ENCODE measurements at places on chromosomes 11 and 22.

- no peak for DNase-seq
Measured at GRCh38 chr11:107849790-107850189, 8.8 kb downstream of the SLC35F2 start.

- peak; percentile 43 for DNase-seq
Measured at GRCh38 chr22:29306175-29306834, at the start of gene GAS2L1. Gene GAS2L1 (plus strand): TSS chr22:29306650. CDS start chr22:29308106, 1,456 bp downstream.

DNA sequence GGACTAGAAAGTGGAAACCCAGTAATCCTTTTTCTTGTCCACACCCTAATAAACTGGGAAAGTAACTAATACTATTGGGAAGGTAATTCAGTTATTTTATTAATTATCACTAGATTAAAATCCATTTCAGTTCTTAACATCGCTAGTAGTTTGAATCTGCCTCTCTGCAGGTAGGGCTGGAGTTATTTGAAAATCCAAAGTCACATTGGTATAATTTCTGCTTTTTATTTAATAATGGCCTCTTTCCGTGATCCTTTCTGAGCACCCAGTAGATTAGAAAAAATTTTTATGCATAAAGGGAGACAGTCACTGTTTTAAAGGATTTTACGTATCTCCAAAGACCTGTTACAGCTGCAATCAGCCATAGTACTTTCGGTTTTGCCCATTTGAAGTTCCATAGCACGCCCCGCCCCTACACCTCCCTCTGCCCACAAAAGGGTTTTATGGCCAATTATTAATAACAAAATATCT is 605 bp upstream of the COPB1 start:
- peak; percentile 62 for DNase-seq

DNA sequence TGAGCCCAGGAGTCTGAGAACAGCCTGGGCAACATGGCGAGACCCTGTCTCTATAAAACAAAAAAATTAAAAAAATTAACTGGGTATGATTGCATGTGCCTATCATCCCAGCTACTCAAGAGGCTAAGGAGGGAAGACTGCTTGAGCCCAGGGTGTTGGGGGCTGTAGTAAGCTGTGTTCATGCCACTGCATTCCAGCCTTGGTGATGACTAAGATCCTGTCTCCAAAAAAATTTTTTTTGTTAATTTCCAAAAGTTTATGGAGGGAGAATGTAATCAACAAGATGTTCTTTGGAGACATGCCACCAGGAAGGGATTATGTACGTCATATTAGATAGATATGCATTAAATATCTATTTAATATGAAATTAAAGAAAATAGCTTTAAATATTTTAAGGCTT is 267.5 kb downstream of the SBF2 start:
- DNase-seq, result no peak

GRCh38 chr11:130068986-130069658 is 572 bp upstream of the APLP2 start:
- peak; percentile 64 for DNase-seq

DNA sequence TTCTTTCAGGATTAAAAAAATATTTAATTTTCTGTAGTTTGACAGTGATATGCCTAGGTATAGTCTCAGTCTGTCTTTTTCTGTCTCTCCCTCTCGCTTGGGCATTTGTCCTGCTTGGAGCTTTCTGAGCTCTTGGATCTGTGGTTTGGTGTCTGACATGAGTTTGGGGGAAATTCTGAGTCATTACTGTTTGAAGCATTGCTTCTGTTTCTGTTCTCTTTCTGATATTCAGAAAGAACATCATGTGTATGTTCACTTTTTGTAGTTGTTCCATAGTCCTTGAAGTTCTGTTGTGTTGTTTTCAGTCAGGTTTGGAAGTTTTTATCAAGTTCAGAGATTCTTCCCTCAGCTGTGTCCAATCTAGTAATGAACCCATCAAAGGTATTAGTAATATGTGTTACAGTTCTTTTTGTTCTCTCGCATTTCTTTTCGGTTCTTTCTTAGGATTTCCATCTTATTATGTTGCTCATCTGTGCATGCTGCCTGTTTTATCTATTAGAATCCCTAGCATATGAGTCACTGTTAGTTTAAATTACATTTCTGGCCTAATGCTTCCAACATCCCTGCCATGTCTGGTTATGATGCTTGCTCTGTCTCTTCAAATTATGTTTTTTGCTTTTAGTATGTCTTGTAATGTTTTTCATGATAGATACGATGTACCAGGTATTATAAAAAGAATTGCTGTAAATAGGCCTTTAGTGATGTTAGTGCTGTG is 48.4 kb downstream of the DDX10 start:
- no peak for DNase-seq

- DNase-seq, result no peak
Measured at GRCh38 chr11:12245549-12246016, 131.8 kb upstream of the PARVA start.

- no peak for DNase-seq
Measured at GRCh38 chr11:29538339-29539036, 478.3 kb downstream of the KCNA4 start.

DNA sequence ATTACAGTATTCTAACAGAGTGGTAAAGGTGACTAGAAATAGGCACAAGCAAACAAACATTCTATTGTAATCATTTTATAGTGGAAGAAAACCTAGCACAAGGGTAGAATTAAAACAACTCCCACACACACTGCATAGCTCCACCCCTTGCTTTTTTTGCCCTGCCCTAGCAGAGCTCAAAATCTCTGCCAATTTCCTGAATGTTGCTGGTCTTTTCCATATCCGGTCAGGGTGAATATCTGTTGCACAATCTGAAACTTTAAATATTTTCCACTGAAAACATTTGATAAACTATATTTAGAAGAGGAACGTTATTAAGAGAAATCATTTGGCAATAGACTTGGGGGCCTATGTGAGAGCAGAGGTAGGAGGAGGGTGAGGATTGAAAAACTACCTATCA is 2.7 kb downstream of the SPA17 start:
- no peak for DNase-seq

DNA sequence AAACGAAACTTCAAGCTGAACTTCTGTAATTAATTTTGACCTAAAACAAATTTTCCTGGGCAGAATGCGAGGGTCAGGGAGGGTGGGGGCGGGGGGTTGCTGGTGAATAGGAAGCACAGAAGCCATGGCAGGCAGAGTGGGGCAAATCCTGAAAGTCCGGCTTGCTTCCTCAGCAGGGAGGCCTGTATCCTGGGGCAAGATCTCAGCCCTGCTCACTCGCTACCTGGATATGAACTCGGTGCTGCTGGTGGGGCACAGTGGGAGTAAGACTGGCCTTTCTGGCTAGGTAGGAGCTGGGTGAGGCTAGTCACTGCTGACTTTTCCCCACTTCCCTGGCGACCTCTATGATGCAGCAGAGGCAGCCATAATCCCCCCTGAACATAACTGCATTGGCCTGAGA is 168.9 kb upstream of the CHORDC1 start:
- DNase-seq, result no peak

- no peak for DNase-seq
Measured at GRCh38 chr11:69921128-69922014, 102.2 kb upstream of the FGF3 start.

GRCh38 chr22:30605449-30606110 is 1.4 kb upstream of the TCN2 start:
- DNase-seq, result peak; percentile 50

- no peak for DNase-seq
Measured at GRCh38 chr11:60164550-60165075, 18.3 kb downstream of the MS4A6A start.

- DNase-seq, result no peak
Measured at GRCh38 chr11:78227921-78228320, 39.2 kb downstream of the USP35 start.

- DNase-seq, result no peak
Measured at GRCh38 chr11:606245-606644, 9.5 kb downstream of the IRF7 start.

- no peak for DNase-seq
Measured at GRCh38 chr11:90803366-90803765, 580.5 kb upstream of the CHORDC1 start.

DNA sequence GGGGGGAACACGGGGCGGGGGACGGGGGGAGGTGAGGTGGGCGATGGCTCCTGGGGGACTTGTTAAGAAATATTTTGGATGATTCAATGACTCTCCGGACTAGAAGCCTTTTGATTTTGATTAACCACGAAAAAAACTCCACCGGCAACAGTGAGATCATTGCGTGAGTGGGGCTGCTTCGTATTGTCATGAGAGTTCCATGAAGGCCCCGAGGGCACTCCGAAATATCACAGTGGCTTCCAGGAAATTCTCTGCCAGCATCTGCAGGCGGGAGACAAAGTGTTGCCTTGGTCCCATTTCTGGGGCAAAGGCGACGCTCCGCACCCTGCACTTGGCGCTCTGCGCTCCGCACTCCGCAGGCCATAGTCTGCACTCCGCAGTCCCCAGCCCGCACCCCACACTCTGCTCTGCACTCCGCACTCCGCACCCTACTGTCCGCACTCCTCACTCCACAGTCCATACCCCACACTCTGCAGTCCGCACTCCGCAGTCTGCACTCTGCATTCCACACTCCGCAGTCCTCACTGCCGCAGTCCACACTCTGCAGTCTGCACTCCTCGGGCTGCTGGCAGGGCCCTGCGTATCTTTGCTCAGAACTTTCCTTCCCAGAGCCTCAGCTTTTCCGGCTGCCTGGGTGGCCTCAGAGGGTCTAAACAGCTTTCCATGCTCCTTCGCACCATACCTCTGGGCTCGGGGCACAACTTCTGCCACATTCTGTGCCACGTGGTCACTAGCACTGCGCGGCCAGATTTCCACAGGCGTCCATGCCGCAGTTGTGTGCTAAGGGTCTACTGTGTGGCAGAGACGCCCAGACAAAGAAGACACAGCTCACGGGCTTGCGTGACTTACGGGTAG is 61.1 kb downstream of the LINC01488 start:
- DNase-seq, result no peak

GRCh38 chr11:110126936-110127335 is 33.7 kb downstream of the ZC3H12C start:
- no peak for DNase-seq

DNA sequence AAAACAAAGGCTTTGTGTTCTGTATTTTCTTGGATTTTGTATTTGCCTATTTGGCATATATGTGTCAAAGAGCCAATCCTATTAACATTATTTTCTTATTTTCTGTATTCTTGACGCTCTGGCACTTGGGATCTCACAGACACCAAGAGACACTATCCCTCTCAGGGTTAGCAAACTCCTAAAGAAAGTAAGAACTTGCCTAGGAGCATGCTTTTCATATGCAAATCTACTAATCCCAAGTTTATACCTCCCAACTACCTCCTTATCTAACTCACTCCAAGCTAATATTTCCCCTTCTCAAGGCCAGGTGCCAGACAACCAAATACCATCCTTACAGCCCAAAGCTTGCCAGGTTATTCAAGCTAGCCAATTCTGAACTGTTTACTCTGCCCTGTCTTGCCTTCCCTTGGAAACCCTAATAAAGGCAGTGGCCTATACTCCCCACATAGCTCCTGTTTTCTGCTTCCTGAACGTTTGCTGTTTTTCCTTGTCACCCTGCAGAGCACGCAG is 455.4 kb upstream of the ANO3 start:
- no peak for DNase-seq

DNA sequence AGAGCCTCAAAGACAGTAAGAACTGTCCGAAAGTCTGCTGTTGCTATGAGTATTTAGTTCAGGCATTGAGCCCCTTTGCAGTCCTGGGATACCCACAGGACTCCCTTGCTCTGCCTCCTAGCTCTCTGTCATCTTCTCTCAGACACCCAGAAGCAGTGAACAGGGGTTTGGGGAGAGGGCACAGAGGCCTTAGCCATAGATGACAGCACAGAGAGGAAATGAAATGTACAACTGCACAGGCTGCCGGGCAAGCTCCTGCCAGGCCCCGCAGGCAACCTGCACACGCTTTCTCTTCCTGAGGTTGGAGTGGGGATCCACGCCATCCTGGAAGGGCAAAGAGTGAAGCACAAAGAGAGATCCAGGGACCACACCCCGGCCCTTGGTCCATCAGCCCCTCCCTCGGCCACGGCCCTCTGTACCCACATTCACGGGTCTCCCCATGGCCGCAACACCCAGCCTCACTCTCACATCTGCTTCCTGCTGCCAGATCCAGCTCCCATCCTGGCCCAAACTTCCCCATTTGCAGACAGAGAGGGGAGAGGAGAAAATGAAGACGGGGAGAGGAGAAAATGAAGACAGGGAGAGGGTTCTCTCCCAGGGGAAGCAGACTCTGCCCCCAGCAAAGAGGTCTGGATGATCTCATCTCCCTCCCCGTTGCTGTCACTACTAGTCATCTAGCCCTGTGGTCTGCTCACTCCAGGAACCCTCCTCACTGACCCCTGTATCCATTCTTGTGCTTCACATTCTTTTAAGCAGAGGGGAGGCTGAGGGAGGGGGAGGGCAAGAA is 40.7 kb downstream of the CD6 start:
- no peak for DNase-seq

GRCh38 chr11:57399221-57399620 is 8.8 kb upstream of the PRG2 start:
- no peak for DNase-seq

- DNase-seq, result no peak
Measured at GRCh38 chr11:125688066-125688465, 7.4 kb upstream of the ACRV1 start.

- no peak for DNase-seq
Measured at GRCh38 chr22:27179161-27179560, 521.8 kb downstream of the MIAT start.

GRCh38 chr11:45025716-45026492 is 75.2 kb upstream of the TP53I11 start:
- DNase-seq, result peak; percentile 35

- no peak for DNase-seq
Measured at GRCh38 chr11:119339589-119340334, 921 bp downstream of the C1QTNF5 start.

DNA sequence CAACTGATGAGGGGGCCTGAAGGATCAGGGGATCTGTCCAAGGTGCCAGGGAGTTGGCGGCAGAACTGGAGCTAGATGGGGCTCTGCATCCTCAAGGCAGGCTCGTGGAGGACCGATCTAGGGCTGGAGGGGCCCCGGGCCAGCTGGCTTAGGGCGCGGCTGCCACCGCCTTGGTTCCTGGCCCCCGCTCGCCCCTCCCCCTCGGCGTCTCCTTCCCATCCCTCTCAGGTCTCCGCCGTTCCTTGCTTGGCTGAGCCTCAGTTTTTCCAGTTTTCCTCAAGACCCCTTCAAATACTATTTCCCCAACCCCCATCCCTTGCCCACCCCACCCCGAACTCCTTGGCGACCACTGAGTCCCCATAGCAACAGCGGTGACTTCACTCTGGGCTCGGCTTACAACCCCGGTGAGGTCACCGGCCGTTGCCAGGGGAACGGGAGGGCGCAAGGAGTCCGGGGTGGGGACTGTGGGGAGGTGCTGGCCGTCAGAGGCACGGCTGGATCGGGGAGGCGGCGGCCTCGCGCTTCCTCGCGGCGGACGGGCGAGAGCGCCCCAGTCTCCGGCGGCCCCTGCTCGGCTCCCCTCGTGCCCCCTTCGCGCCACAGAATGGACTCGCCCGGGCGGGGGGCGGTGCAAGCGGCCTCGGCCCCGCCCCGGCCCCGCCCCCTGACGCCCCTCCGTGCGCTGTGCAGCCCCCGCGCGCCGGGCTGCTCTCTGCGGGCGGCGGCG is 7.5 kb downstream of the FREY1 start:
- DNase-seq, result peak; percentile 53

DNA sequence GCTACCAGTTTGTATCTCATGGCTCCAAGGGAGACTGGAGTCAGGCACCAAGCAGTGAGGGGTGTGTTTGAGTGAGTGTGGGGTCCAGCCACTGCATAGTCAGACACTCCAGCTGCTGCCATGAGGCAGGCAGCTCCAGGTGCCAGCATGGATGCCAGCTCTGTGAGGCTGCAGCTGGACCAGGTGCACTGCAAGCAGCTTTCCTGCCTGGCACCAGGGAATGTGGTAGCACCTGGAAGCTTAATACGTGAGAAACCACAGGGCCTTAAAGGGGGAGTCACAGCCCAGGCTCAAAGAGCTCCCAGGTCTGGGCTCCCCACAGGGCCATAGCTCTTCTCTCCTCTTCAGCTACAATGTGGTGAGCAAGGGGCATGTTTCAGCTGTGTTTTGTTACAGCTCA is 817.8 kb upstream of the LUZP2 start:
- DNase-seq, result no peak
